ENCODE measurements at places on chromosomes 1 and 21. TPM values are rescaled to one million over a fixed set of nuclear protein-coding genes. Genes with fewer than 3 reads are reported as not detected.

- no peak for DNase-seq
Measured at GRCh38 chr21:37855647-37856625, 60.3 kb downstream of the KCNJ6 start.

DNA sequence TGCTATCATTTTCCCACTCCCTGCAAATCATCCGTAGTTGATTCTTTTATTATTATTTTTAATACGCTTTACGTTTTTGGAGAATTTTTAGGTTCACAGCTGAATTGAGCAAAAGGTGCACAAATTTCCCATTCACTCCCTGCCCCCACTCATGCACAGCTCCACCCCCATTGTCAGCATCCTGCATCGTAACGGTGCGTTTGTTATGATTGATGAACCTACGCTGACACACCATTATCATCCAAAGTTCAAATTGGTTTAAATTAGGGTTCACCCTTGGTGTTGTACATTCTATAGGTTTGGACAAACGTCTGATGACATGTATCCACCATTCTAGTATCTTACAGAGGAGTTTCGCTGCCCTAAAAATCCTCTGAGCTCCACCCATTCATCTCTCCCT lies 44.5 kb downstream of the EDARADD start:
- DNase-seq = no peak

The TSACC gene
- not detected for total RNA-seq

The TNFAIP8L2 gene
- total RNA-seq = 14.1 TPM

The MMEL1 gene
- not detected for total RNA-seq

- no peak for DNase-seq
Measured at GRCh38 chr1:27087371-27088220, 67.3 kb downstream of the SLC9A1 start.

DNA sequence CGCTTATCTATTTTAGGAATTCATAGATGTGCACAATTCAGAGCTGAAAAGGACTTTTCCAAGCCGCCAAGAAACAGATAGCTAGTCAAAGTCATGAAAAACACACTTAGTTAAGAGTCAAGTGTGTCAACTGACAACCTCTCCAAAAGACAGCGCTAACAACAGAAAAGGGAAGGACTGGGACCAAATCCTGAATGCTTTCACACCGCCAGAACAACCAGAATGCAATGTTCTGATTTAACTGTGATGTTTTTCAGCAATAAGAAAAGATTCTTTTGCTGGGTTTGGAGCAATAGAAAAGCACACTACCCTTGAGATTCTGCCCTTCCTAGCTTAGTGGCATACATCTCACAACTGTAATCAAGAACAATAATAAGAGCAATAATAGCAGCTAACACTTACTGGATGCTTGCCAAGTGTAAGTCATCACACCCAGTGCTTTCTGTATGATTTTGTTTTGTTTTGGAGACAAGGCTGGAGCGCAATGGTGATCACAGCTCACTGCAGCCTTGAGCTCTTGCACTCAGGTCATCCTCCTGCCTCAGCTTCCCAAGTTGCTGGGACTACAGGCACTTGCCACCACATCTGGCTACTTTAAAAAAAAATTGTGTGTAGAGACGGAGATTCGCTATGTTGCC lies 33.9 kb upstream of the SDC3 start:
- no peak for DNase-seq

All from thoracic aorta (tissue), 2 donors.